ENCODE measurements at places on chromosomes 7 and 10.
A peak's percentile ranks its signal among the peaks of the same experiment; 100 is the strongest.

- no peak for DNase-seq
Measured at GRCh38 chr10:130263289-130263688, 127.1 kb downstream of the GLRX3 start.

DNA sequence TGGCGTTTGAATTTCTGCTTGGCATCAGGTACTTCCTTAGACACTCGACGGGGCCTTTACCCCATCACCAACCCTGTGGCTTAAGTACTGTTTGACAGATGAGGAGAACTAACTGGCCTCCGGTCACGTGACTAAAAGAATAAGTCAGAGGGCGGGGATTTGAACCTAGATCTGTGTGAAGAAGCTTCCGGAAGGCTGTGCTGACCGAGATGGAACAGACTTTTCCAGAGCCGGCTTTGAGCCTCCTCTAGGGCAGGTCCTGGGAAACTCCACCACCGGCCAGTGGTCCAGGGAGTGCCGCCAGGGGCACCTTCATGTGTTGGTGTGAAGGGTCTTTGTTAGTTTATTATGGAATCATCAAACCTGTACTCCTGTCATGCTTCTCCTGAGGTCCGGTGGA lies 26.9 kb downstream of the CAMK1D start:
- no peak for DNase-seq

DNA sequence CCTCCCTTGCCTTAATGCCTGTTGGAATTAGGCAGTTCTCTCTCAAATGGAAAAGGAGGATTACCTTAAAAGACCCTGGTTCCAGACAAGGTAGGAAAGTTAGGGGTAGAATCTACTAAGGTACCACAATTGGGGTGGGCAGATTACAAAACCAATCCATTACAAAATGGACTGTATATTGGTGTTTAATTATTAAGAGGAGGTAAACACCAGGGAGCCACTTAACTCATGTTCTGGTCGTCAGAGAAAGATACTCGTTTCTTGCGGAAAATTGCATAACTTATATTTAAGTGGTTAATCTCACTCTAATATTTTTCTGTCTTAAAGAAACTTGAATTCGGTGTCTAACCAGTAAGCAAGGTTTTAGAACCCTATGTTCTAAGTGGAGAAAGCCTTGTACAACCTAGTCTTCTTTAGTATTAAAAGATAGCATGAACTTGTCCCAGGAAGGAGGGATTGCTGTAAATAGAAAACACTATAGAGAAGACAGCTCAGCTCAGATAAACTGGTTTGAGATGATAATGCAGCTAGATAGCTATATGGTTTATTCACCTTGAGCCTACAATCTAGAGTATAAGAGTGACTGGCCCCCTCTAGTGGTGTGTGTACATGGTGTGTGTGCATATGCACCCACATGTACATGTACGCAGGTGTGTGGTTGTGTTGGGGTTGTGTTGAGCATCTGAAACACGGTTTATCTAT lies 58.0 kb upstream of the STRIP2 start:
- DNase-seq = peak; percentile 56

- peak; percentile 69 for DNase-seq
Measured at GRCh38 chr7:128209229-128210035, 31.6 kb upstream of the LEP start.

- no peak for DNase-seq
Measured at GRCh38 chr10:96380821-96381220, 22.0 kb upstream of the OPALIN start.

Data from CD4-positive, alpha-beta T cell treated with Interleukin-6 for 4 hours (primary cell).